ENCODE measurements at places on chromosomes 1 and 21. TPM values are rescaled to one million over a fixed set of nuclear protein-coding genes. Genes with fewer than 3 reads are reported as not detected.

RCSD1 gene
- not detected for polyA plus RNA-seq

SLC35A3 gene
- 28.1 TPM for polyA plus RNA-seq

CD101 gene
- polyA plus RNA-seq, result 1.4 TPM

CHODL gene
- polyA plus RNA-seq, result 28.8 TPM

SPATA1 gene
- 0.17 TPM for polyA plus RNA-seq

SYNC gene
- polyA plus RNA-seq, result not detected

CELA3B gene
- polyA plus RNA-seq, result not detected

RAB25 gene
- polyA plus RNA-seq, result 1.3 TPM

GNAT2 gene
- not detected for polyA plus RNA-seq

RXRG gene
- polyA plus RNA-seq, result 0.78 TPM

LRRC52 gene
- not detected for polyA plus RNA-seq

NT5C1A gene
- not detected for polyA plus RNA-seq

PRAMEF4 gene
- not detected for polyA plus RNA-seq

ILDR2 gene
- 6.8 TPM for polyA plus RNA-seq

NUF2 gene
- polyA plus RNA-seq, result 2.8 TPM

THEM5 gene
- polyA plus RNA-seq, result not detected

FAM167B gene
- polyA plus RNA-seq, result not detected

SAMSN1 gene
- polyA plus RNA-seq, result 20.7 TPM

TMEM61 gene
- not detected for polyA plus RNA-seq

ARHGEF16 gene
- 0.96 TPM for polyA plus RNA-seq

RGS8 gene
- 8.3 TPM for polyA plus RNA-seq

SV2A gene
- polyA plus RNA-seq, result 95.3 TPM

PODN gene
- 0.07 TPM for polyA plus RNA-seq

HMGN2 gene
- polyA plus RNA-seq, result 615 TPM

PACC1 gene
- polyA plus RNA-seq, result 39.8 TPM

NTNG1 gene
- polyA plus RNA-seq, result not detected

NDUFV3 gene
- polyA plus RNA-seq, result 22.7 TPM

TNFRSF8 gene
- polyA plus RNA-seq, result not detected

ZBTB18 gene
- 30.6 TPM for polyA plus RNA-seq

ANKRD35 gene
- not detected for polyA plus RNA-seq

RNU1-1 gene
- polyA plus RNA-seq, result under 0.01 TPM

AMY2A gene
- polyA plus RNA-seq, result 1.3 TPM

RAP1GAP gene
- 9.8 TPM for polyA plus RNA-seq

LINGO4 gene
- polyA plus RNA-seq, result not detected

AKIRIN1 gene
- 181 TPM for polyA plus RNA-seq

KRTAP10-5 gene
- polyA plus RNA-seq, result not detected

SLC26A9 gene
- polyA plus RNA-seq, result not detected

MX2 gene
- polyA plus RNA-seq, result not detected

GUCA2B gene
- polyA plus RNA-seq, result not detected

ADAMTS4 gene
- polyA plus RNA-seq, result not detected

RIIAD1 gene
- polyA plus RNA-seq, result 23.5 TPM

ACTRT2 gene
- polyA plus RNA-seq, result not detected

PYHIN1 gene
- polyA plus RNA-seq, result not detected

WNT2B gene
- 4.7 TPM for polyA plus RNA-seq

PTAFR gene
- polyA plus RNA-seq, result 0.12 TPM

CRYAA gene
- polyA plus RNA-seq, result not detected

DCST1 gene
- polyA plus RNA-seq, result not detected

FASLG gene
- not detected for polyA plus RNA-seq

GUCA2A gene
- polyA plus RNA-seq, result not detected

GSTM1 gene
- not detected for polyA plus RNA-seq
